Stimulated activated CD4-positive, alpha-beta T cell treated with anti-CD3 and anti-CD28 coated beads, Interleukin-2, amount 100 ng/mL, for 4 hours (primary cell): ENCODE measurements at places on chromosomes 7 and 10.
A peak's percentile ranks its signal among the peaks of the same experiment; 100 is the strongest.

- no peak for DNase-seq
These were observed 77.8 kb upstream of the PTN start for GRCh38 chr7:137421366-137421765.

DNA sequence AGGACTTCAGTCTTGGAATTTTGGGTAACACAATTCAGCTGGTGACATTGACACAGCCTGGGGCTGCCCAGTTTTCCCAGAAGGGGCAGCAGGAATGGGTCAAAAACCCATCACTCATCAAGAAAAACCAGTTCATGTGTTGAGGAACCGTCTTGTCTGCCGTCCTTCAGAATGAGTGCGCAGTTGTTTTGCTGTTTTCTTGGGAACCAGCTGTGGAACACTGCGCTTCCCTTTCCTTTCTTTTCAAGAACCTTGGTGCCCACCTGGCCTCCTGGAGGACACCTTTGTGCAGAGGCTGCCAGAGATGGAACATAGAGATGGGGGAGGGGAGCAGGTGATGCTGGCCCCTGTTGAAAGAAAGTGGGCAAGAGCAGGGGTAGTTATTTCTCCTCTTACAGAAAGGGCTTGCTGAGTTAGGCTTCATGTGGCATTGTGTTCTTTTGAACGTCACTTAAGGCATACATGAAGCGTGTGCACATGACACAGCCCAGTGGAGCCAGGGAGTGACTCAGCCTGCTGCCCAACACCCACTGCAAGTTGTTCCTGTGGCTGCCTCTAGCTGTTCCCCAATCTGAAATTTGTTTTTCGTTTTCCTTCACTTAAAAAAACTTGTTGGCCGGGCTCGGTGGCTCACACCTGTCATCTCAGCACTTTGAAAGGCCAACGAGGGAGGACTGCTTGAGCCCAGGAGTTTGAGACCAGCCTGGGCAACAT is 87.4 kb upstream of the TNS3 start:
- DNase-seq: no peak

DNA sequence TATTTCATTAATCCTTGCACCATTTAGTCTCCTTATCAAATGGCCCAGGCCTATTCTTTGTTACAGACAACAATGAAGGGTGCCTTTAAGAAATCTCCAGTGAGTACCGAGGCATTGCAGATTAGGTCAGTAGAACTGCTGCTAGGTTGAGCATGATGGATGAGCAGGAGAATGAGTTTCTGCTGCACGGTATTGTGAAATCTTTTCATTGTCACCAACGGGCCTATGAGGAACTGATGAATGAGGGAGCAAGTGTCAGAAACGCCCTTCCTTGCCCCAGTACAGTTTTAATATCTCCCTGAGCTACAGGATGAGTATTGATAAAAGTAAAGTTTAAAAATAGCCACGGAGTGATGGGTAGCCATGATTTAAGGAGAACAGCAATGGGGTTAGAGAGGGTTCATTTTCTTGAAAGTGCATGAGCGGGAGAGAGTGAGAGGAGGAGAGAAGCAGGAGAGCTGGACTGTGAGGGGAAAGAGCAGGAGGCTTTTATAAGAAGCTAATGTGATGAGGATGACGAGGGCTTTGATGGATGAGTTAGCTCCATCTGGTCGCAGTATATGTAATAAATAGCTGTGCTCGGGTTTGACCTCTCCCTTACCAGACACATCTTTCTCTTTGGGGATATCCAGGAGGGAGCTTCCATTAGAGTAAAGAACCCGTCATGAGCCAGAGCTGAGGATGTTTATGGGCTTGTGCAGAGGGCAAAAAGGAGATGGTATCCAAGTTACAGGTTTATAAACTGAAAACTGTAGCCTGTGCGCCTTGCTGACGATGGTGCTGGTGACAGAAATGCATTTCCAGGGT is 526.1 kb downstream of the LRMDA start:
- DNase-seq: no peak

- DNase-seq: no peak
These were observed 79.0 kb upstream of the CHST15 start for GRCh38 chr10:124172181-124172916.

DNA sequence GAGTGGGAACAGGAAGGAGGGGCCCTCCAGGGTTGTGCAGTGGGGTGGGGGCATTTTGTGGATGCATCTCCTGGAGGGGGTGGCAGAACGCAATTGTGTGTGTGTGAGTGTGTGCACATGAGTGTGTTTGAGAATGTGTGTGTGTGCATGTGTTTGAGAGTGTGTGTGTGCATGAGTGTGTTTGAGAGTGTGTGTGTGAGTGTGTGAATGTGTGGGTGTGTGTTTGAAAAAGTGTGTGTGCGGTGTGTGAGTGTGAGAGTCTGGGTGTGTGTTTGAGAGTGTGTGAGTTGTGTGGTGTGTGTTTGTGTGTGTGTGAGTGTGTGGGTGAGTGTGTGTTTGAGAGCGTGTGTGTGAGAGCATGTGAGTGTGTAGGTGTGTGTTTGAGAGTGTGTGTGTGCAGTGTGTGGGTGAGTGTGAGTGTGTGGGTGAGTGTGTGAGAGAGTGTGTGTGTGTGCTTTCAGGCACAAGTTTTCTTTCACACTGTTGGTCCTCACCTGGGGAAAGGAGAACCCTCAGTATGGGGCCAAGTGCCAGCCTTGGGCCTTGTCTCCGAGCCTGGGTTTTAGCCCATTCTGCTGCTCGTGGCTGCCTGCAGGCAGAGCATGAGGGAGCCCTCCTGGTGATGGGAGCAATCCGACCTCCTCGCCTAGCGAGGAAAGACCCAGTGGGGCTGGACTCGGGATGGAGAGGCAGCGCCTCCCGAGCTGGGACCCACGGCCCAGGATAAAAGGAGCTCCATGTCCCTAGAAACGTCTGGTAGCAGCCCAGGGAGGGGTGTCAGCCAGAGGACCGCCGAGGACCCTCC is 35.6 kb downstream of the CDH23 start:
- DNase-seq: no peak

DNA sequence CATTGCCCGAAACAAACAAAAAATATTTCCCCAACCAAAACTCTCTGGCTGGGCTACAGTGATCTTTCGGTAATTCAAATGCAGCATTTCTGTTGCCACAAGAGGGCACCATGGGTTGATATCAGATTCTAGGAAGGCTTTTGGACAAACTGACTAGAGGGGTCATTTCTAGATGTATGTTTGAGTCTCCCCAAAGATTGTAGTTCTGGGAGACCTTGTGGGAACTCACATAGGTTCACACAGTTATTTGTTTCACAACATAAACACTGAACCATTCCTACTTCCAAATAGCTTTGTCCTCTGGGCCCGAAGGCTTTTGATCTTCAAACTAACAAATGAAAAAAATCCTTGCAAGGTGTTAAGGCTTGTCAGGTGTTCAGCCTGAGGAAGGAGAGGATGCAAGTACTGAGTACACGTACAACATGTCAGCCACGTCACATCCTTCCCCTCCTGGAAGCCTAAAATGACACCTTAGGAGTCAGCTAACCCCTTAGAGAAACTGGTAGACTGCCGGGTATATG is 37.0 kb upstream of the IL15RA start:
- peak; percentile 54 for DNase-seq

DNA sequence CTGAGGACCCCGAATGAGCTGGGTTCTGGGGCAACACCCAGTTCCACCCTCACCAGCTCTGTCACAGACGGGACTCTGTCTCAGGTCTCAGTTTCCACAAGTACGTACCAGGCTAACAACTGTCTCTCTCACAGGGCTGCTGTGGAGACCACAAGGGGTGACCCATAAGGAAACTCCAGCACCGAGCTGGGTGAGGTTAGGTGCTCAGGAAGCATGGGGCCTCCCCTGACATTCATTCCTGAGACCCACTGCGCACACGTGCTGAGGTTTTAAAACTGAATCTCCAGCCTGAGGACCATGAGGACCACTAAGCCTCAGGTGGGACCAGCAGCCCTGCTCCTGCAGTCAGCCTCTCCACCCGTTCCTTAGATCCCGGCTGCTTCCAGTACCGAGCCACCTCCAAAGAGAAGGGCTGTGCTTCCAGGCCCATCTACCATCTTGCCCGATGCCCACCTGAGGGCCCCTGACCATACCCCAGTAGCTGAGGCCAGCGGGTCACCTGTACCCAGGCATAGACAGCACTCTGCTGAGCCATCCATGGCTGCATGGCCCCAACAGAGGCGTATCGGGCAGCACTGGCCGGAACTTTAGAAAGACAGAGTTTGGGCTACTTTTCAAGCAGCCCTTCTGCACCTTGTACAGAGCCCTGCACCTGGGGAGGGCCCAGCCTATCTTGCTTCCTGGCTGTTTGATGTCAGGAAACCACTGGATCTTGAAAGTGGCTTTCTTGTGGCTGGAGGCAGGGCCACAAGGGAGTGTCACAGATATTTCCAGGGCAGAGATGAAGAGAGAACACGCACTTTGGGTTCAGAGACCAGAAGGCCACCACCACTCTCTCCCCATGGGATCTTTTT is 18.7 kb downstream of the HSPA12A start:
- no peak for DNase-seq

- DNase-seq: no peak
These were observed 19.6 kb upstream of the ELFN1 start for GRCh38 chr7:1650363-1651030.

- no peak for DNase-seq
These were observed 694.9 kb upstream of the LRRN3 start for GRCh38 chr7:110396021-110396420.

DNA sequence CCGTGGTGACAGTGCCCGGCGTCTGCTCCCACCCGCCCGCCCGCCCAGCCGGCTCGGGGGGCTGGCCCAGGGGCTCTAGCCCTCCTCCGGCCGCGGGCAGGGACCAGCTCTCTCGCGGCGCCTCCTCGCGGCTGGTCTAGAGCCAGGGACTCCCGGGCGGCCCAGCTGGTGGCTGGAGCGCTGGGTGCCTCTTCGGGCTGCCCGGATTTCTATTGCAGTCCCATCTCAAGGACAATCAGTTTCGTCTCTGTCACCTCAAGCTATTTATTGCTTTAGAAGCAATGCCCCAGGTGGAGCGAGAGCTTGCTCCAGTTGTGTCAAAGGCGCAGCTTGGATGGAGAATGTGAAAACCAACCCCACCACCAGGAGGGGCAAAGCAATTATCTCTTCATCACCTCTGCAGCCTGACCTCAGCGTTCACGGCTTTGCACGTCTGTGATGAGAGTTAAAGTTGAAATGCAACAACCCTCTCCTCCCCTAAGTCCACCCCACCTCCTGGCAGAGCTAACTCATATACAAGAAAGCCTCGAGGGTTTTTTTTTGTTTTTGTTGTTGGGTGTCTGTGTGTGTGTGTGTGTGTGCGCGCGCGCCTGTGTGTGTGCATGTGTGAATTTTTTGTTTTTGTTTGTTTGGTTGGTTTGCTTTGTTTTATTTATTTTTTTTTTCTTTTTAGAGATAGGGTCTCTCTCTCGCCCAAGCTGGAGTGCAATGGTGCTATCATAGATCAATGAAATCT is at the start of gene ITGA8:
TSS of gene ITGA8 (minus strand) at position 24 of the 736 bp plus-strand sequence. CDS start 151 bp downstream, outside the sequence.
- no peak for DNase-seq

DNA sequence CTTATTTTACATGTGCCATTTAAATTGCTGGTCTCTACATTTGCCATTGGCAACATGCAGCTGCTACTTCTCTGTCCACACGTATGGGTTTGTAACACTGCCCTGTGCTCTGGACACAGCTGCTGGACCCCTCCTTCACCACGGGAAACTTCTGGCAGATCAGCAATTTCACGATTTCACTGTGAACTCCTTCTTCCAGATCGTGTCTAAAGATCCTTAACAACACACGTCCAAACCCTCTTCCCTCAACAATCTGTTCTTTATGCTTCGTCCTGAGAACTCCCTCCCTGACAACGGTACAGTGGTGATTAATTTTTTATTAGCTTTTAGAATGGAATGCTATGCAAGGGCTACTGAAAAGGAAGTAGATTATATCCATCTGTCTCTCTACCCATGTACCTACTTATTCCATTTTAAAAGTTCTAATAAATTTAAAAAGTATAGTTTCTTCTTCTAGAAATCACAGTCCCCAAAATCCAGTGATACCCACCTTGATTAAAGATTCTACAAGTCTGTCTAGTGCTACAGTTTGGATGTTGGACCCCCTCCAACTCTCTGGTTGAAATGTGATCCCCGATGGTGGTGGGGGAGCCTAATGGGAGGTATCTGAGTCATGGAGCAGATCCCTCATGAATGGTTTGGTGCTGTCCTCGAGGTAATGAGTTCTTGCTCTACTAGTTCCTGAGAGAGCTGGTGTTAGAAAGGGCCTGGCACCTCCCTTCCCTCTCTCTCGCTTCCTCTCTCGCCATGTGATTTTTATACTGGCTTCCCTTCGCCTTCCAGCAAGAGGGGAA is 81.0 kb downstream of the KIAA1549 start:
- DNase-seq: no peak

- DNase-seq: no peak
These were observed 105.7 kb upstream of the FAM20C start for GRCh38 chr7:86629-87028.

DNA sequence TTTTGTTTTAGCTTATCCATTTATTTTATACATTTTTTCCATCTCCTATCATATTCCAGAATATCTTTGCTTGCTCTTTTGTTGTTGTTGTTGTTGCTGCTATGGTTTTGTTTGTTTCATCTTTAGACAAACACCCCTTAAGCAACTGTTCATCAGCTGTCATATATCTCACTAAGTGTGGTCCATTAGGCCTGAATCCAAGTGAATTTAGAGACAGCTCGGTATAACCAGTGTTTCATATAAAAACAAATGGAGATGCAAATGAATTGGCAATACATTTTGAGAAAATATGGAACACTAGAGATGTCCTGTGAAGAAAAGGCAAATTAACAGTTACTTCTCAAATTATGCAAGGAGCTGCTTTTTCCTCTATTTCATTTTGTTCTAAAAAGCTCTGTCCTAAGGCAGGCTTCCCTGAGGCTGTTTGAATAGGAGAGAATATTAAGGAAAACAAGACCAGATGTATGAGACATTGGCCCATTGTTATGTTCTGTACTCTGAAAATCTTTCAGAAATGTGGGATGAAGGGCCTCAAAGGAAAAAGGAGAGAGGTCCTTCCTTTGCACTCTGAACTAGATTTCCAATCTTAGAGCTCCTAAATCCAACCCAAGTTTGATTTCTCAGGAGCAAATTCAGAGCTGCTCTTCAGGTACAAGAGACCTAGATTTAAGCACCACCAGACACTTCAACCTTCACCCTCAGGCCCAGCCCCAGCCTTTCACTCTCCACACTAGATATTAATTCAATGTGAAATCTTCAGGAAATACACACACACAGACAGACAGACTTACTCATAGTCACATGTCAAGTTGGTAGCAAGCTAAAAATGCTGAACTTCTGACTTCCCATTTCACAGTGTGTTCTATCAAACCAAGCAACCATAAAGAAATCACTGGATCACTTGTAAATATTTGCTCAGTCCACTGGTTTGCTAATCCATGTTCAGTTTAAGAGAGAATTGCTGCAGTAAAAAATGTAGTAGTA is 5.4 kb downstream of the TFEC start:
- no peak for DNase-seq

DNA sequence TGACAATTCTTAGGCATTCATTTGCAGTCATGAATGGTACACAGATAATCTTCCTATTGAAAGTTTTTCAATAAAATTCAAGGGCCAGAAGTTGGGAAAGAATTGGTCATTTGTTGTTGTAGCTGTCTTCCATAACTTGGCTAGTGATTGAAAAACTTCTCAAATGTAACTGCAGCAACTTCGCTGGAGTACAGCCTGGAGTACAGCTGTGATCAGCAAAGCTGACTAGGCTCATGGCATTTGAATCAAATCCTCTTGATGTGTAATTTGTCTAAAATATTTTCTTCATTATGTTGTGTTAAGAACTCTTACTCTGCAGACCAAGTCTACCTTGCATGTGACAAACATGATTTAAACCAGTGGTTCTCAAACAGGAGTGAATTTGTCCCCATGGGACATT is 226.5 kb upstream of the STEAP1 start:
- DNase-seq: no peak
